ENCODE measurements at places on chromosomes 7 and 10. TPM values are rescaled to one million over a fixed set of nuclear protein-coding genes. Genes with fewer than 3 reads are reported as not detected.

The POLR2J2 gene
- total RNA-seq: 2.0 TPM

The EVX1 gene
- total RNA-seq: not detected

The ZC3HAV1L gene
- 4.6 TPM for total RNA-seq

The LRIT1 gene
- total RNA-seq: not detected

The OSBPL3 gene
- total RNA-seq: 8.9 TPM

The FZD1 gene
- total RNA-seq: 31.7 TPM

The HOXA11 gene
- total RNA-seq: not detected

The PNLIP gene
- not detected for total RNA-seq

The MSS51 gene
- total RNA-seq: 0.60 TPM

The OR13A1 gene
- total RNA-seq: not detected

The FEZF1 gene
- not detected for total RNA-seq

The DMBT1 gene
- under 0.01 TPM for total RNA-seq

The BUD31 gene
- total RNA-seq: 191 TPM

The MALSU1 gene
- total RNA-seq: 52.3 TPM

The SUV39H2 gene
- 4.4 TPM for total RNA-seq

The ERV3-1 gene
- total RNA-seq: 16.2 TPM

The FAM237B gene
- not detected for total RNA-seq

The PIK3CG gene
- not detected for total RNA-seq

The PLXNA4 gene
- 23.5 TPM for total RNA-seq

The HOXA9 gene
- not detected for total RNA-seq

The ITGA8 gene
- 1.5 TPM for total RNA-seq

The TAS2R3 gene
- total RNA-seq: 0.68 TPM

The ARPC1B gene
- total RNA-seq: 380 TPM

The TUBAL3 gene
- not detected for total RNA-seq

The PRF1 gene
- not detected for total RNA-seq

The MBLAC1 gene
- total RNA-seq: 1.4 TPM

The SDK1 gene
- total RNA-seq: under 0.01 TPM

The HOXA13 gene
- total RNA-seq: not detected

The CNTNAP2 gene
- total RNA-seq: not detected
